ENCODE measurements at places on chromosomes 7 and 10.

DNA sequence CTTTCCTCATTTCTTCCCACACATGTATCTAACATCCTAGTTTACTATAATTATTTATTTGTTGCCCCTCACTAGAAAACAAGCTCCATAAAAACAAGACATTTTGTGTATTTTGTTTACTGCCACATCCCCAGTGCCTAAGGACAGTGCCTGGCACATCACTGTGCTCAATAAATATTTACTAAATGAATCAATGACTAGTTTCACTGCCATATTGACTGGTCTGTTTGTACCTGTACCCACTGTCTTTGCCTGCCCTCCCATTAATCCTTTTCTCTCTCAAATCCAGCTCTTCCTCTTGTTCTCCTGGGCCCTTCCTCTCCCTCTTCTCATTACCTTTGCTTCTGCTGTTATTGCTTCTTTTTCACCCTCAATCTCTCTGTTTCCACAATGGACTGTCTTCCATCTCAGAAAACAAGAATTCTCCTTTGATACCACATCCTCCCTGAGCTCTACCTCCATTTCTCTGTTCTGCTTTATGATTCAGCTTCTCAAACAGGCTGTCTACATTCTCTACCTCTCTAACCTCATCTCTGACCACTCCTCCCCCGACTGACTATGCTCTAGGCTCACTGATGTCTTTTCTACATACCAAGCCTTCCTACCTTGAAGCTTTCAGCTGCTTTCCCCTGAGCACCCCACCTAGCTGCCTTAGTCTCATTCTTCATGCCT lies 8.3 kb upstream of the FAM133B start:
- DNase-seq: no peak

- DNase-seq: no peak
These were observed 121.3 kb downstream of the MYL10 start for GRCh38 chr7:101507791-101508252.

- no peak for DNase-seq
These were observed at the start of gene FAM180A for GRCh38 chr7:135748770-135749169. TSS of gene FAM180A (minus strand) at chr7:135748813. CDS start at chr7:135748580, 233 bp downstream.

DNA sequence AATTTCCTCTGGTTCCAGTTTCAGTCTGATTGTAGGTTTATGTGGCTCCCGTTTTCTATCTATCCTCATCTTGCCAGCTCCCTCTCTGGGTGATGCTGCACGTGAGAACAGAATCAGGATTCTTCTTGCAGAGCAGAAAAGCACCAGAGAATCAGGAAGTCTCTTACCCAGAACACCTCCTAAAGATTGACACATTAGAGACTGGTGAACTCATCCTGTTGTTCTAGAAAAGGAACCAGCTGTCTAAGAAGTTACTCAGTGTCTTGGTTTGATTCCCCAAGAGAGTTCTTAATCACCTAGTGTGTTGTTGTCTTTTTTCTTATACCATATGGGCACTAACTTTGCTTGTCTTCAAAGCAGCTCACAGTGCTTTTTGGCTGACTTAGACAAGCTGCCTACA lies 152.4 kb downstream of the DGKI start:
- no peak for DNase-seq

GRCh38 chr10:73731588-73732375 lies 12.4 kb upstream of the SEC24C start:
- DNase-seq: no peak

- DNase-seq: no peak
These were observed 89.2 kb upstream of the BTBD16 start for GRCh38 chr10:122181876-122182275.

DNA sequence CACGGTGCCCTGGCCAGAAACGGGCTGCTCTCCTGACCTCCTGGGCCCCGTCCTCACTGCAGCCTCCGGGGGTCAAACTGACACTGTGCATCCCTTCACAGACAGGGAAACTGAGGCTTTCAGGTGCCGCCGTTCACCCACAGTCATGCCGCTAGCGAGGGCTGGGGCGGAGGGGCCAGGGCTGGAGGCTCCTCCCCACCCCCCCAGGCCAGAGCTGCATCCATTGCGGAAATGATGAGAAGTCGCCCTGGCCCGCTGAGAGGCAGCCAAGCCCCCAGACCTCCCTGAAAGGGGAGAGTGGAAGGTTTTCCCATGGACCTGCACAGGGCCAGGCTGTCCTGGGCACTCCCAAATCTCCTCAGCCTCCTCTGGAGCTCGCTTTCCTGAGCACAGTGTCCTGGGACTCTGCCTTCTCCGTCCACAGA lies 16.5 kb upstream of the INPP5A start:
- DNase-seq: no peak

- DNase-seq: no peak
These were observed 25.1 kb downstream of the ZMIZ1 start for GRCh38 chr10:79093658-79094411.

DNA sequence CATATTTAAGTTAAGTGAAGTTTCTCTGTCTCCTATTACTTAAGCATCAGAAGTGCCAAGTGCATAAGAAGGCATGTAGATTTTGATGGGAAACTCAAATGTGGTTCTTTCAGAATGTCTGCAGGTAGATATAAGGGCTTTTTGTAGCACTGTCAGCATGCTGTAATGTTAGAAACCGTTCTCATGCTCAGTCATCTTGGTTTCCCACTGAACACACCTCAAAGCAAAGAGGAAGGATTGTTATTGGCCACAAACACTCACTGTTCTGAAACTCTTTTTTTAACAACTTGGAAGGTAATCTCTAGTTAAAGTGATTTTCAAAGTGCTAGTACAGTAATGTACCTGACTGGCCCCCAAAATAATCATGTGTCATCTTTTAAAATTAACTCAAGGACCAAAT lies 126.0 kb downstream of the AASS start:
- DNase-seq: no peak

DNA sequence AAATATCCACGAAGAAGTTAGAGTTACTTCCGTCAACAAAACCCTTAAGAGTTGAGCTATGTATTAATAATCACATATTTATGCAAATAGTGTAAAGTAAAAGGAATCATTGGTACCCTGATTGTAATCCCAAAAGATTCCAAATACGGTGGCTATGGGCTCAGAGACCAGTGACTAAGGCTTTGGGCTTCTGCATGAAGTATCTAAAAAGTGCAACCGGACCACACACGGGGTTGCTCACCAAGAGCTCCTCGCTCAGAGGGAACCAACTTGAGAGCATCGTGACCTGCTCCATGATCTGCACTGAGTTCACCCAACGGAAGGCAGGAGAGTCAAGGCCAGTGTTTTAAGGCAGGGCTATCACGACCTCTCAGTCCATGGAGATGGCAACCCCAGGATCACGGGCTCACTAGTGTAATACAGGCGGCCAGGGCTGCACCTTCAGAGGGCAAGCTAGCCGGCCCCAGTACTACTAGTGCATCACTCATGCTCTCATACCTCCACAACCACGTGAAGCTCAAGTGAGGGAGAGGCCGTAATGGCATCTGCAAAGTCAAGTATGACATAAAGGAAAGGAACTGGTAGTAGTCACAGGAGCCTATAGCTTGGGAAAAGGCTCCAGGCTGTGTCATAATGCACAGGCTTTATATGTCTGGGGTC lies 77.1 kb upstream of the CAMK2B start:
- DNase-seq: no peak

DNA sequence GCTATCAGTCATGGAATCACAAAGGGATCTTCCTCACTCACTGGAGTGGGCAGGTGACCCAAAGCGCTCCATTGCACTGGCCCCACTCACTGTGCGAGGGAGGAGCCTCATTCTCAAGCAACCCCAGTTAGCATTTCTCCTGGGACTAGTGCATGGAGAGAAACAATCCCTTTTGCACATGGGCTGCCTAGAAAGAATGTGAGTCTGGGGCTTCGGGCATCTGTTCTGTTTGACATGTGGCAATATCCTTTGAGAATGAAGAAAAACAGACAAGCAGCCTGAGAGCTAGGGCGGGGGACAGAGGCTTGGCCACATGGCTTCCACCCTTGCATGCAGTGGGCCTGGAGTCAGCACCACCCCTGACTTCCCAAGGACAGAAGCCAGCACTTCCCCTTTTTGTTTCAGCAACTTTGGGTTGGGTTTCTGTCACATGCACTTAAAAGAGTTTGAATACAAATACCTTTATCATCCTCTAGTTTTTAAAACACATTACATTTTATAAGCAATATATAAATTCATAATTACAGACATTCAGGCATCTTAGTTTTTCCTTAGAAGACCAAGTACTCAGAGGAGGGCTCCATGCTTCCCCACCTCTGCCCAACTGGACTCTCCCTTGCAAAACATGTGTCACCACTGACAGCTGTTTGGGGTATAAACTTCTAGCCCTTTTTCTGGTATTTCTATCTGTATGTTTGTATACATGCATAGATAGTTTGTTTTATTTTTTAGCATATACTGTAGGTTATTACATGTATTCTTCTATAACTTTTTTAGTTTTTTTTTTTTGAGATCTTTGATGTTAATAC lies 73.8 kb downstream of the RBM20 start:
- no peak for DNase-seq

- no peak for DNase-seq
These were observed 233.8 kb downstream of the C7orf25 start for GRCh38 chr7:42677751-42678699.

DNA sequence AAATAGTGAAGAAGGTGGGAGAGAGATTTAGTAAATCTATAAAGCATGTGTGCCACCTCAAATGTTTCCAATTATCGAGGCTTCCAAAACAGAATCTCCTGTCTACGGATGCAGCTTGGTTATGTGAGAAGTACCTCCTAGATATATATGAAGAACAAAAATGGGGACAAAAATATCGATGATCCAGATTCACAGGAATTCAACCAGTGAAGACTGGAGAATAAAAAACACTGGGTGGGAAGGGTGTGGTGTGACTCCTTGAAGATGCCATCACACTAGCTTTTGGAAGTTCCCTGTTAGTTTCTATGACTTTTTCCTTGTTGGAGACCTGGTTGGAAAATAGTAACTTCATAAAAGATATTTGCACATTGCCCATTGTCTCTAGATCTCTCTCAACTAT lies 152.4 kb downstream of the LRRC4 start:
- no peak for DNase-seq

- no peak for DNase-seq
These were observed 141.4 kb upstream of the PRKCQ start for GRCh38 chr10:6721480-6721879.

DNA sequence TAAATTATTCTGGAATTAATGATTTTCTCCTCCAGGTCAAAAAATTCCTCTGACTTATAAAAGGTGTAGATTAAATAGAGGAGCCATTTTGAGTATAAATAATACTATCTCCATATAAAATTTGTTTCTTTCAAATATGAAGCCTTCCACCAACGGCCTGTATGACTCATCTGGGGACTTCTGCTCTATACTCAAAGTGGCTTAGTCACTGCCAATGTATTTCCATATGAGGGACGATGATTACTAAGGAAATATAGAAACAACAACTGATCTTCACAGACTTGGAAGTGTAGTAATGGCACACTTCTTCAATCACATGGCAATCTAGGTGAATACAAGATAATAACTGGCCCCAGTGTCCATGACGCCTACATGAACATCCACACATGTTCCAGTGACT lies 335.6 kb upstream of the HGF start:
- DNase-seq: no peak

GRCh38 chr10:10500937-10501336 lies 516.7 kb upstream of the CELF2 start:
- DNase-seq: no peak

GRCh38 chr10:6123532-6123931 lies 34.7 kb downstream of the RBM17 start:
- no peak for DNase-seq

DNA sequence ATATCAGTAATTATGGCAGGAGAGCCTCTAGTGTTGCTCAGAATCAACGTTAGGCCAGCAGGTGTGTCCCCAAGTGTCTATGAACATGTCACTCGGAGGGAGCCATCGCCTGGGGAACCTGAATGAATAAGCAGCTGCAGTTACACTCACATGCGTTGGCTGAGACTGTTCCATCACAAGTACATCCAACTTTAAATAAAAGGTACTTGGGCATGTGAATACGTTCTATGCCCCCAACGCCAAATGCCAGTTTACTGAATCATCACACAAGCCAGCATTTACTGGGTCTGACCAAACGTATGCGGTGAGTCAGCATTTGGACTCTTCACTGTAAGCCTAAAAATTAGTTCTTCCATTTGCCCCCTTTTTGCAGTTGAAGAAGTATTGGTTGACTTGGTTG lies 207.6 kb upstream of the PLXNA4 start:
- no peak for DNase-seq

DNA sequence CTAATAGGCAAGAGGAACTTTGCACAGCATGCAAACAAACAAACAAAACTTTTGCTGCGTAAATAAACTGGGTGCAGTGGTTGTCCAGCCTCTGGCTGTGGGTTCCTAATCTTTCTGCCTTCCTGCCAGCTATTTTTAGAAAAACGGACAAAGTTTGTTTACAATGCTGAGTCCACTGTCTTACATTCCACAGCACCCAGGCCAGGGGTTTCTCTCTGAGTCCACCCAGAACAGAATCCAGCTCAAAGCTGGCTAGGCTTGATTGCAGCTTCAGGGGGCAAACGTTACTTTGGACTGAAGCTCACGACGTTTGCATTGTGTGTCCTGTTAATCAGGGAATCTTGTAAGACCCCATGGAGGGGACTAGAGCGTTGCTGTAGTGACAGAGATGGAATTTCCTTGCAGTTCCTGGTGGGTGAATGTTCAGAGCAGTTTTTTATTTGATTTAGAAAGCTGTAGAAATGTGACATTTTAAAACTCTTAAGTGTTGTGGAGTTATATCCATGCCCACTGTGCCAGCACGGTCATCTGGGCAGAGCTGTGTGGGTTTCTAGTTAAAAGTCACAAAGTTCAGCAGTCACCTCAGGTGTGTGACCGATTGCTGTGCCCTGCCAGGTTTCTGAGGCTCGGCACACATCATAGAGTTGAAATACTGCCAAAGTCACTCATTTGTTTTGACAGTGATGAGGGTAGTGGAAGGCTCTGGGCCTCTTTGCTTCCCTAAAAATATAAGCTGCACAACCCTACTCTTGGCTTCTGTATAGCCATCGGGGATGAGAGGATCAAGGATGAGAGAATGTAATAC lies 247.0 kb downstream of the STK31 start:
- no peak for DNase-seq

GRCh38 chr10:124155781-124156435 lies 62.5 kb upstream of the CHST15 start:
- DNase-seq: no peak

DNA sequence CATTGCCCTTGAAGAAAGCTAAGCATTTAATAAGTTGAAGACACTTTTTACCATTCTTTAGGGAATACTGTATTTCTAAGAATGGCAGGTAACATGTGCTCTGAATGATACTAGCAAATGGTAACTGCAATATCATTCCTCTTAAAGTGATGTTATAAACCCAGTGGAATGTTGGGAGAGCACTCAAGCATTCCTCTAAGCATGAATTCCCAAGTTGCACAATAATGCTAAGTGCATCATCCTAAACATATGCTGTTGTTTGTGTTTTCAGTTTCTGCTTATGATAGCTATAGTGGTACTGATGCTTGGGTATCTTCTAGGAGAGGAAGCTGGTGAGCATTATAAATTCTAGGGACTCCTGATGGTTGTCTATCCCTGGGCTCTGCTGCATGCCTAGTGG lies 673.9 kb downstream of the PHTF2 start:
- DNase-seq: no peak

DNA sequence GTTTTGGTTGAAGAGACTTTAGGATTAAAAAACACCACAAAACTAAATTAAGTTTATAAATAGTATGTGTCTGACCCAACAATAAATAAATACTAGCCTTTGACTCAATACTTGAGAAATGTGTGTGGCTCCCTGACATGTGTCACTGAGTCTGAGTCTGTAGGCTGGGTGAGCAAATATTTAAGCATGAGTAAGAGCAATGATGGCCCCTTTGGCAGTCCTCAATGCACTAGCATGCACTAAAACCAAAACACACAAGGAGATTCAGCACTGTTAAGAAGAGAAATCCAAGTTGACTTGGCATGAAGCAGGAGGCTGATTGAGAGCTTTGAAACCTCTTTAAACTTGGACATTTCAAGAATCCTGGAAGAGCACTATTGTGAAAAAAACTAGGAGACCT lies 37.1 kb downstream of the CCDC71L start:
- DNase-seq: no peak
